Colonic mucosa (tissue), 4 donors: ENCODE measurements at places on chromosomes 5 and 9.

DNA sequence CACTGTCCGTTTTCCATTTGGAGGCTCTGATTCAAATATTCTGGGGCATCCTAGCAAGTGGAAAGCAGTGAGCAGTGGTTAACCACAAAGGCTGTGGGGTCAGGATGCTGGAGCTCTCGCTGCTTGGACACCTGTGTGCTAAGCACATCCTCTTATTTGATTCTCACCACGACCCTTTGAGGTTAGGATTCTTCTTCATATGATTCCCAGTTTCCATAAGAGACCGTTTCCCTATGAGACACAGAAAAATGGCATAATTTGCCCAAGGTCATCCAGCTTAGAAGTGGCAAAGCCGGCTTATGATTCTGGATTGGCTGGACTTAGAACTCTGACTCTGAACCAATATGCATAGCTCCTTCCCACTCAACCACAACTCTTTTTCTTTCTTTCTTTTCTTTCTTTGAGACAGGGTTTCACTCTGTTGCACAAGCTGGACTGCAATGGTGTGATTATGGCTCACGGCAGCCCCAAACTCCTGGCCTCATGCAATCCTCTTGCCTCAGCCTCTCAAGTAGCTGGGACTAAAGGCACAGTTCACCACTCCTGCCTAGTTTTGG lies 207.7 kb downstream of the TTLL11 start:
- no peak for DNase-seq

DNA sequence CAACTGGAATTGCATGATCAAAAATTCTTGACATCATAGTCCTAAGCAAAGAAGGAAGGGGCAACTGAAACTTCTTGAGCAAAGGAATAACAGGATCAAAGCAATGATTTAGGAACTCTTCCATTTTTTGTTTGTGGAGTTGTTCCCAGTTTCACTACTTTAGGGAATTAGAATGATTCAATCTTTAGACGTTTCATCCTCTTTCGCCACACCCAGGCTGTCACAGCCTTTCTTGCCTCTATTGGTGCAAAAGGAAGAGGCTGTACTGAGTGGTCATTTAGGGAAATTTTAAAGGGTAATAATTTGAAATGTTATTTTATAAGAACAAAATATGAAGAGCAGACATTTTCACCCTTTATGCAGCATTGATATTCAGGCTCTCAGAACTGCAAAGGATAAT lies 1026.0 kb upstream of the ARRDC3 start:
- no peak for DNase-seq

DNA sequence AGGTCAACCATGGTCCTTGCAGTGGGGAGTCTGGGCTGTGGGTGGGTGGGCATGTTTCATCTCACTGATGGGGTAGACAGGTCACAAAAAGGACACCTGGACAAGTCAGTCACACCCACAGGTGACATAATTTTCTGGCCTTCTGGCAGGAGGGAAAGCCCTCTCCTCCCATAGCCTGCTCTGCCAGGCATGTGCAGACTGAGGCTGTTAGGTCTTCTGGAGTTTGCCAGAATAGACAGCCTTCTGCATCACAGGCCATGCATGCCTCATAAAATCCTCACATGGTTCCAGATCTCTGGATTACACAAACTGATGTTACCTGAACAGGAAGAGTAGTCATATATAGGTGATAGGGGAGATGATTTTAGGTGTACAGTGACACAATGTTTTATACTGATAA lies 49.1 kb downstream of the ARHGAP26 start:
- peak; percentile 62 for DNase-seq

GRCh38 chr9:72948575-72949243 lies 4.1 kb downstream of the ALDH1A1 start:
- DNase-seq = no peak

DNA sequence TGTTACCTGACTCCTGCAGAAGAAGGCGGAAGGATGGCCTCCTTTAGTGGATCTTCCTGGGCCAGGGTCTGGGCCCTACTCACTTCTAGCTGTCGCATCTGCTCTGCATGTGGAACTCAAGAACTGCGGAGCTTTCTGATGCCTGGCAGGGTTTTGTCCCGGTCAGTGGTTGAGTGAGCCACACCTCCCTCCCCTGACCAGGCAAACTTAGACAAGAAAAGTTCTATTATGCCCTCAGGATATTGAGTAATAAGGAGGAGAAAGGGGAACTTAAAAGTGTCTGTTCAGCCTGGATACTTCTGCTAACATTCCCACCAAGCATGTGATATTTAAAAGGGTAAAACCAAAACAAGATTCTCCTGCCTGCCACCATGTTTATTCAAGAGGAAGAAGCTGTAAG lies at the start of gene FYB1:
FYB1 (minus strand) TSS at position 127 of the 400 bp plus-strand sequence. CDS start 16,603 bp downstream, outside the sequence.
- DNase-seq = no peak

DNA sequence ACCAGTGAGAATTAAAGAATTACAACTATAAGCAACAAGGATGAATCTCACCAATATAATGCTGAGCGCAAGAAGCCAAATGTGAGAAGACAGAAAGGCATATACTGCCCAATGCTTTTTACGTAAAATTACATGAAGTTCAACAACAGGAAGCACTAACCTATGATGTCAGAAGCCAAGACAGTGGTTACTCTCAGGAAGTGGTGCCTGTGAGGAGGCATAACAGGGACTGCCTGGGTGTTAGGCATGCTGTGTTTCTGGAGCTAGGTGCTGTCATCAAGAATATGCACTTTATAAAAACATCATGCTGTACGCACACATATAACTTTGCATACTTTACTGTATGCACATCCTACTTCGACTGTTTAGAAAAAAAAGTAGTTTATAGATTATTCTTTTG lies 30.1 kb downstream of the FRMD3 start:
- DNase-seq = no peak
